ENCODE measurements at places on chromosomes 16 and 17.

GRCh38 chr16:14100825-14101224 is 29.7 kb downstream of the MRTFB start:
- DNase-seq, result no peak

GRCh38 chr17:39966771-39967170 is 4.0 kb downstream of the GSDMA start:
- DNase-seq, result no peak

DNA sequence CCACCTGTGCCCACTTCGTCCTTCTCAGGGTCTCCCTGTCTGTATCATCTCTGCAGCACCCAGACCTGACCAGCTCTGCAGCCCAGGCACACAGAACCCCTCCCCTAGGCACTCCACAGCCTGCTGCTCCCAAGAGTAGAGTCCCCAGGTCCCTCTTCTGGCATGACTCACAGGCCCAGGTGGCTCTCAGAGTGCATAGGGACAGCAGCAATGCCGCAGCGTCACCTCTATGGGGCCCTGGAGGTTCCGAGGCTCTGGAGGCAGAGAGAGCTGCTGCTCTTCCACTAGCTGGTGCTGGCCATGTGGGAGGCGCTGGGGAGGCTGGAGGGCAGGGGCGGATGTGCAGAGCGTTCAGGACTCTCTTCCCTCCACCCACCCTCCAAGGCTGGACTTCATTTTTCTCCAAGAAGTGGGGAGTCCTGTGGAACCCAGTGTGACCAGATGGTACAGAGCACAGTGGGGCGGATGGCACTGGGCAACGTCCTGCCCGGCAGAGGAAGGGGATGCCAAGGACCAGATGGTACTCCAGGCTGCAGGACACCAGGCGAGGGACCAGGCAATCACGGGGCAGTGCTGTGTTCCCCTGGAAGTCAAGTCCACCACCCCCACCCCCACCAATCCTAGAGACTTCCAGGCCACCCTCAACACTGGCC is 151.7 kb downstream of the RBFOX3 start:
- DNase-seq, result no peak

DNA sequence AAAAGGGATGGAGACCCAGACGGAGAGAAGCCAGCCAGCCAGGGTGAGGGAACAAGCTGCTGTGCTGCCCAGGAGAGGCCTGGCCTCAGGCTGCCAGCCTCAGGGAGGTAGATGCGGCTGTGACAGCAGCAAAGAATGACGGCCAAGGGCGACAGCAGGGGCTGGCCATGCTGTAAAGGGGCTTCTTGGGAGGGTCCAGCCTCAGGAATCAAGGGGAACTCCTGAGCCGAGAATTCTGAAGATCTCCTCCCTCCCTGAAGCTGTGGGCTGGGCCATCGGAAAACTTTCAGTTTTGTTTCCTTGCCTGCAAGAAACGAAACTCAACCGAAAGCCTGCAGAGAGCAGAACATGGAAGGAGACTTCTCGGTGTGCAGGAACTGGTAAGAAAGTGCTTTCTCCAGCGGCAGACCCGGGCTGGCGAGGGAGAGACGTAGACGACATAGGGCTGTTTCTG is at the start of gene XAF1:
XAF1 (plus strand) TSS at position 316 of the 454 bp plus-strand sequence; CDS start at position 349, 33 bp downstream.
- peak; percentile 50 for DNase-seq

GRCh38 chr16:89304941-89305705 is 87.6 kb downstream of the ZNF778 start:
- DNase-seq, result no peak

- DNase-seq, result no peak
These were observed 36.1 kb downstream of the MIS12 start for GRCh38 chr17:5522476-5522875.

DNA sequence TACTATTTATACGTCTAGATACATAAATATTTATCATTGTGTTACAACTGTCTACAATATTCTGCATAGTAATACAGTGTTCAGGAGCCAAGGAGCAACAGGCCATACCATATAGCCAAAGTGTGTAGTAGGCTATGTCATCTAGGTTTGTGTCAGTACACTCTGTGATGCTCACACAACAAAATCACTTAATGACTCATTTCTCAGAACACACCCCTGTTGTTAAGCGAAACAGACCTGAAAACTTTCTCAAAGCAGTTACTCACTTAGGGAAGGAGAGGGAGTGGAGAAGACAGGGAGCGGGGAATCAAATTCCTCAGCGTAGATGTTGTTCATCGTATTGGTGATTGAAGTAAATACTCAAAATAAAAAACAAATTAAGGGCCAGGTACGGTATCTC is 269.5 kb downstream of the STX8 start:
- no peak for DNase-seq

DNA sequence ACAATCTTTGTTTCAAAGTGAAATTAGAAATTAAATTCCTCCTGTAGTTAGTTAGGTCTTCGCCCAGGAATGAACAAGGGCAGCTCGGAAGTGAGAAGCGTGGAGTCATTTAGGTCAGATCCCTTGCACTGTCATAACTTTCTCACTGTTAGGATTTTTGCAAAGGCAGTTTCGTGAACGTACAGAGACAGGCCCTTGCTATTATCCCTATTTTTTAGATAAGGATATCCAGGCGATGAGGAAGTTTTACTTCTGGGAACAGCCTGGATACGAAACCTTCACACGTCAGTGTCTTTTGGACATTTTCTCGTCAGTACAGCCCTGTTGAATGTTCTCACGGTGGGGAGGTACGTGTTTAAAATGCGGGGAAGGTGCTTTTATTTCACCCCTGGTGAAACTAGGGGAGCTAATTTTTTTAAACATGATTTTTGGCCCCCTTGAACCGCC is 318 bp upstream of the RBL2 start:
- no peak for DNase-seq

DNA sequence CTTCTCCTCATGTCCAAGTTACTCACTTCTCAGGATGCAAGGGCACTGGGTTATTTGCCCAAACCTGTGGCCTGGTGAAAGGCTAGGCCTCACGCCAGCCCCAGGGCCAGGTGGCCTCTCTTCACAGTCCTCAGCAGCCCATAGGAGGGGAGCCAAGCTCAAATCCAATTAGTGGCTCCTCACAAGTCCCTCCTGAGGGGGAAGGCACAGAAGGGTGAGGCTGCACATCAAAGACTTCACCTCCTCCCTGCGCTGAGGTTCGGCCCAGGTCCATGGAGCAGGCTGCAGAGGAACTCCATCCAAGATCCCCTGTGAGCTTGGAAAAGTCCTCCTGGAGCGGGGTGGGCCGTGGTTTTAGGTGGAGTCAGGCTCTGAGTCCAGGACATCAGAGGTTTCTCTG is 320.0 kb downstream of the FOXL1 start:
- no peak for DNase-seq

DNA sequence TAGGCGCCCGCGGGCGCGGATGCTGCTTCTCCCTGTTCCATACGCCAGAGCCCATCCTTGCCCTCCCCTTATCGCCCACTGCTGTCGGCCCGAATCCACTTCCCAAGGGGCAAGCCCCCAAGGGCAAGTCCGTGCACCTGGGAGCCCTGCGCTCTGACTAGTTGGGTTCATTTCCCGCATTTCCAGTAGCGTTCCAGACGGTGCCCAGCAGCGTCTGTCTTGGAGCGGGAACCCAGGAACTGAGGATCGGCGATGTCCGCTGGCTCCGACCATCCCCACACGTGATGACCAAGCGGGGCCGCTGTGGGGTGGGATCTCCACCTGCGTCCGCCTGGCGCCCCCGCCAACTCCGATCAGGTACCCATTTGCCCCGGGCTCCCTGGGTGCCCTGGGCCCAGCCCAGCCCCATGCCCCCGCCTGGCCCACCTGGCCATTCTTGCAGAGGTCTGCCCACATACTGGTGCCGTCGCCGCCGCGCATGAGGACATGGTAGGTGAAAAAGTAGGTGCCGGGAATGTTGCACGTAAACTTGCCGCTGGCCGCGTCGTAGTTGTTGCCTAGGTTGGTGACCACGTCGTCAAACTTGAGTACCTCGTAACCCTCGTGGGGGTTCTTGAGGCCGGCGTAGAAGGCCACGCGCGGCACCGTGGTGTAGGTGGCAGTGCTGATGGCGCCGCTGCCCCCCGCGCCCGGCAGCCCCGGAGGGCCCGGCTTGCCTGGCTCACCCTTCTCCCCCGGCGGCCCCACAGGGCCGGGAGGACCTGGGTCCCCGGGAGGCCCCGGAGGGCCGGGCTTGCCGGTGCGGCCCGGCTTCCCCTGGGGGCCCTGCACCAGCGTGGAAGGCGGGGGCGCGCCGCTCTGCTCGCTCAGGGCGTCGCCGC is 837 bp downstream of the C1QL1 start:
- no peak for DNase-seq

DNA sequence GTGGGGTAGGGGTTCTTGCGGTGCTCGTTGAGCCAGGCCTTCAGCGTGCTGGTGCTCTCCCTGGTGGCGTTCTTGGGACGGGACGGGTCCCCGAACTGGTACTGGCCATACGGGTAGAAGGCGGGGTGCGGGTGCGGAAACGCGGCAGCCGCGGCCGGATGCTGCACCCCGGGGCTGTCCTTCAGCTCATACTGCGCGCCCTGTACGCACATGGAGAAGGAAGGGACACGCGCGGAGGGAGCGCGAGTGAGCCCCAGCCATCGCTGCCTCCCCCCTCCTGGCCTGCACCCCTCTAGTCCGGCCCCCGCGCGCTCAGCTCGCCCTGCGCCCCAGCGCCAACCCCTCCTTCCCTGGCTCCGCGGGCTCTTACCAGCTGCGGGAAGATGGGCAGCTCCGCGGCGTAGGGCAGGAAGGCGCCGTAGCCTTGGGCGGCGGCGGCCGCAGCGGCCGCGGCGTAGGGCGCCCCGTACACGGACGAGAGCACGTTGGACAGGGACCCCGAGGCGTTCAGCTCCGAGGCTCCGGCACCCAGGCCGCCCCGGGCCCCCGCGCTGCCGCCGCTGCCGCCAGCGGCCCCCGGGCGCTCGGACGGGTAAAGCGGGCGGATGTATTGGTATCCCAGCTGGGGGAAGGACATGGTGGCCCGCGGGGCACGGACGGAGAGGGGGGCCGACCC is 1.0 kb downstream of the IRX3 start:
- DNase-seq, result no peak

DNA sequence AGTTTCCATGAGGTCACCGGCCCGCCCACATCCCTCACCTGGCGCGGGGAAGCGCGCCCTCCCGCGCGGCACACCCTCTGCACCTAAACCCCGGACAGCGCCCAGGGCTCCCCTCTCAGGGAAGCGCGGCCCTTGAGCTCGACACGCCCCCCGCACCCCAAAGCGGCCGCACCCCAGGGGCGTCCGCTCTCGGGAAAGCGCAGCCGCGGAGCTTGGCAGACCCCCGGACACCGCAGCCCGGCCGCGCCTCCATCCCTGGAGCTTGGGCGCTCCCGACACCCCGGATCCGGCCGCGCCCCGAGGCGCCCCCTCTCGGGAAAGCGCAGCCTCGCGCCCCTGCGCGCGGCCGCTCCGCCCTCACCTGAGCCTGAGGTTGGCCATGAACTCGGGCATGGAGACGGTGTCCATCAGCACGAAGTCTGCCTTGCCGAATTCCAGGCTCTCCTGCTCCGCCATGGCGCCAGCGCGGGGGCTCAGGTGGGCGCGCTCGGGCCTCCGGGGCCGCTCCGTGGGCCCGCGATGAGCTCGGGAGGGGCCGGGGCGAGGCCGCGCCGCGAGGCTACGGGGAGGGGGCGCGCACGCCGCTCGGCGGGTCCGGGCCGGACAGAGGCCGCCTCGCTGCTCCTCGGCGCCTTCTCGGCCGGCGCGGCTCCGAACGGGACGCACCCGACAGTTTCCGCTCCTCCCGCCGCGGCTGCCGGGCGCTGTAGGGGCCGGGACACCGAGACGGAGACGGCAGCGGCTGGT is at the start of gene MYO1D:
MYO1D (minus strand) TSS at position 708 of the 747 bp plus-strand sequence; CDS start at position 456, 252 bp downstream.
- DNase-seq, result peak; percentile 69

- no peak for DNase-seq
These were observed 13.9 kb downstream of the CNEP1R1 start for GRCh38 chr16:50038756-50039529.

DNA sequence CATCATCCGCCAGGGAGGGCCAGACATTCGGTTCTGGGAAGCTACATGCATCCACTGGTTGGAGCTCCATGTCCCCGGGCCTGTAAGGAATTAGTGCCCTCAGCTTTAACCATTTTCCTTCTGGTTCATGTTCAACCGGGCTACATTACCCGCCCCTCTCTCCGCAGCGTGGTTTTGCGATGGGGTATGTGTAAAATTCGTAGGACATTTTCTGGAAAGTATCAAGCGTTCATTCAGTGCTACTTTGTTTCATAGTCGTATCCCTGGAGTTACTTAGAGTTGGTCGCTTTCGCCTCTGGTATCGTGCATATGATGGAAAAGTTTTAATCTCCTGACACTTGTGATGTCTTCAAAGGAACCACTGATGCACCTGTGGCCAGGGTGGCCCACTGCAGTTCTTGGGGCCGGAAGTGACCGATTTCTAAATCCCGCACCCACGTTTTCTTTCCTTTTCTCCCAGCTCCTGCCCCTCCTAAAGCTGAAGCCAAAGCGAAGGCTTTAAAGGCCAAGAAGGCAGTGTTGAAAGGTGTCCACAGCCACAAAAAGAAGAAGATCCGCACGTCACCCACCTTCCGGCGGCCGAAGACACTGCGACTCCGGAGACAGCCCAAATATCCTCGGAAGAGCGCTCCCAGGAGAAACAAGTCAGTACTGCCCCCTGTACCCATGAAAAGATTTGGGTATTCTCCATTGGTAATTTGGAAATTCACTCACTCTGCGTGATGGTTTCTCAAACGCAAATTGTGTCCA is 637 bp downstream of the RPL23A start:
- DNase-seq, result peak; percentile 50

GRCh38 chr17:18124345-18125126 is 16.0 kb downstream of the MYO15A start:
- DNase-seq, result no peak

DNA sequence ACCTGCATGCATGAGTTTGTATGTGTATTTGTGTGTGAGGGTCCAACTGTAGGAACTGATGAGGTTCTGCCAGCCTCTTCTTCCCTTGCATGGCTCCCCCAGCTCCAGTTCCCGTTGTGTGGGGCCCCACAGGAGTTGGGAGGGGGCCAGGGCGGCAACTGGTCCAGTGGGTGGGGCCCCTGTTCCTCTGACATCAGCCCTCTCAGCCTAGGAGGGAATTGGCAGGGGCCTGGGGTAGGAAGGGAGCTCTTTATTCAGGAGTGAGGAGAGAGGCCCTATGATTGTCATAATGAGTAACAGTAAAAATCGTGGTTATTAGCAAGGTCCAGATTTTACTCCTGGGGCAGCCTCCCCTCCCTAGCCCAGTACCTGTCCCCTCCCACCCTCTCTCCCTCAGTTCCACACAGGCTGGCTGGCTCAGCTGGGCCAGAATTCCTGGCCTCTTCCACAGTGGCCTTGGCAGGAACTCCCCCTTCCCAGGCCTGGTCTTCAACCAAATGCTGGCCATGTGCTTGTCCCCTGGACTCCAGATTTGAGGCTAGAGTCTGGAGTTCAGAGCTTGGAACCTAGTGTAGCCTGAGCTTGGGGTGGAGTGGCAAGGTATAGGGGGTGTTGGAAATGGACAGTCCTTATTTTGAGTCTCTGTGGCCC is 18.9 kb downstream of the RARA start:
- no peak for DNase-seq

- DNase-seq, result no peak
These were observed 99.3 kb downstream of the STXBP4 start for GRCh38 chr17:55067697-55068439.
